ENCODE measurements at places on chromosomes 4 and X.

DNA sequence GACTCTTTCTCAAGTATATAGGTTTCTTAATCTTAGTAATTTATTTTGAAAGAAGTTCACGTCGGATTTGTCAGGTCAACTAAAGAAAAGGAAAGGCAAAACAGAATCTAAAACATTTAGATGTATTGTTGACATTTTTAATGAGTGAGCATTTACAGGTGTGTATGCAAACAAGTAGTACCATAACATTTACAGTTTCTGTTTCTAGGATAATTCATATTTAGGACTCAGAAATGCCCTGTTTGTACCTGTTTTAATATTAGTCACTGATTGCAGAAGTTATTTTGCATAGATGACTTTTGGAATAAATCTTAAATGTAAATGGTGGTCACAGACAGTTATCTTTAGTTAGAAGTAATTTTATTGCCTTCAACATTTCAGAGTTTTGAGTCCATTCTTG is 151.3 kb upstream of the NUDT6 start:
- no peak for DNase-seq

DNA sequence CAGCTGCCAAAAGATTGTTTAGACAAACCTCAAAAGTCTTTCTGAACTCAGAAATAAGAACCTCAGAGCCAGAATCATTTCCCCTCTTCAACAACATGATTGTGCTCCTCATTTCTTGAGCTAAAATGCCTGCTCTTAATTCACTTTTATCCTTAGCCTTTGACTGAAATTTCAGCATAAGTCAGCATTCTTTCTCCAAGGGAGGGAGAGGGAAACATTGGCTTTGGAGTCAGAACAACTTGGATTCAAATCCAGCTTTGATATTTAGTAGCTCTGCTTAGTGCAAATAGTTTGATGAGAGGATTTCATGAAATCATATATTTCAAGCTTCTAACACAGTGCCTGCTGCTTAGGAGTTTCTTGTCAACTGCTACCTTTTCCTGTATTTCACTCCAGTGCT is 484.6 kb upstream of the INTU start:
- no peak for DNase-seq

DNA sequence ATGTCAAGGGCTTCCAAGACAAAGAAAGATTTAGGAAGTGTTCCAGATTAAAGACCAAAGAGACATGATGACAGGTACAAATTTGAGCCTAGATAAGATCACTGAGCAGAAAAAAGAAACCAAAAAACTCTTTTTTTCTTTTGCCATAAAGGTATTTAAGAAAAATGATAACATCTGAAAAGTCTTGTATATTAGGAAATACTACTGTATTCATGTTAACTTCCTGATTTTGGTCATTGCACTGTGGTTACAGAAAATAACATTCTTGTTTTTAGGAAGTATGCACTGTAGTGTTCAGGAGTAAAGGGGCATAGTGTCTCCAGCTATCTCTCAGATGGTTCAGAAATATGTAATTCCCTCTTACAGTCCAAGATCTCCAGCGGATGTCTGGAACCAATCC is 37.1 kb downstream of the RWDD4 start:
- no peak for DNase-seq

- DNase-seq: no peak
These were observed 110.1 kb downstream of the FBXO8 start for GRCh38 chr4:174173360-174173759.

GRCh38 chr4:187910741-187911140 is 84.8 kb upstream of the ZFP42 start:
- no peak for DNase-seq

DNA sequence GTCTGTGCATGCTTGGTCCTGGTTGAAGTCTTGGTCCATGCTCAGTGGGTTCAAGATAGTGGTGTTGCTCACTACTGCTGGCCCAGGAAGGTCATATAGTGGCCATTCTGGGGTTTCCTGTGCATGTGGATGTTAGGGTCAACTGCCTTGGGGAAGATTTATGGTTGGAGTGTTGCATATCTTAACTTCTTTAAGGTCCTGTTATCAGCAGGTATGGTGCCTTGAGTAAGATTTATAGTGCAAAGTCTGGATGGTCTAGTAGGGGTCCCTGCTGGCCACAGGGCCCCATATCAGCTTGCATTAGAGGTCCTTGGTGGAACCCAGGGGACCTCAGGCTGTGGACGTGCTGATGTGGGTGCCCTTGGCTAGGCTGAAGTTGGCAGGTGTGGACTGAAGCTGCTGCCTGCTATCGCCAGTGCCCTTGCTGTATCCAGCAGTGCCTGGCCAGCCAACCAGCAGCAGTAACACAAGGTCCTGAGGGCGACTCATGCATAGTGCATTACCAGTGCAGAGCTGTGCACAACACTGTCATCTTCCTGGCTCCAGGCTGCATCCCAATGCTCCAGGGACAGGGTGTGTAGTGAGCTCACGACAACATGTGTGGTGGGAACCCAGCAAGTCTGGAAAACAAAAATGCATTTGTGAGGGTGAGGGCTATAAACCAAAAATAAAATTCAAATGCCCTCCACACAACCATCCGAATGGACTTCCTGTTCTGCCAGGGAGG is 61.0 kb downstream of the BEX3 start:
- no peak for DNase-seq

- no peak for DNase-seq
These were observed 205.5 kb upstream of the NUDT6 start for GRCh38 chr4:123127875-123128274.

- no peak for DNase-seq
These were observed 314.5 kb upstream of the RASGEF1B start for GRCh38 chr4:81786063-81786763.

DNA sequence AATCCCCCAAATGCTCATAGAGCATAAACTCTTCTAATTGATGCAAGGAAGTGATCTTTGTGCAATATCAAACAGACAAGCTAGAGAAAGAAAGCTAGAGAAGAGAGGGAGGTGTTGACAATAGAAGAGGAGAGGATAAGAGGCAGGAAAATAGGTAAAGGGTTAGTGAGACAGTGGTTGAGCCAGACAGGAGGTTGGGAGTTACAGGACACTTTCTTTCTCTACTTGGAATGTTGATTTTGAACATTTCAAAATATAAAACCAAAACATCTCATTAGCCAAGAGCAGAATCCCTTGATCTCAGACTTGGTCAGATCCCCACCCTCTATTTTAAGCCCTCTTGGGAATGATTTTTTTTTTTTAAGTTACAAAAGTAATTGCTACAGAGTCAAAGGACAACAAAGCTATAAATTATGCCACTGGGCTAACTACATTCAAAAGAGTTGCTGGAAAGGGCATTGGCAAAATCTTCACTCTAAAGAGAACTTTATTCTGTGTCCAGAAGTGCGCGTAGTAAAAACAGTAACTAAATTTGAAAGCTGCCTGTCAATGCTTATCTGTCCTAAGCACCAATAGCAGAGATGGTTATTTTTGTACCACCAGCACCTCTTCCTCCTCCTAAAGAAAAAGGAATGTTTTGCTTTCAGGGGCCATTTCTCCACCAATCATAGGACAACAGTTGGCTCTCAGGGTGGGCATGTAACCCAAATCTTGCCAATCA is 133.8 kb downstream of the PDGFC start:
- DNase-seq: no peak

- DNase-seq: no peak
These were observed 40.8 kb downstream of the MGARP start for GRCh38 chr4:139239127-139239772.

GRCh38 chrX:46628460-46629371 is 55.2 kb downstream of the CHST7 start:
- DNase-seq: no peak

GRCh38 chr4:5467111-5467510 is 241.2 kb downstream of the EVC2 start:
- no peak for DNase-seq

GRCh38 chr4:154984616-154985015 is 203.5 kb downstream of the RBM46 start:
- no peak for DNase-seq

DNA sequence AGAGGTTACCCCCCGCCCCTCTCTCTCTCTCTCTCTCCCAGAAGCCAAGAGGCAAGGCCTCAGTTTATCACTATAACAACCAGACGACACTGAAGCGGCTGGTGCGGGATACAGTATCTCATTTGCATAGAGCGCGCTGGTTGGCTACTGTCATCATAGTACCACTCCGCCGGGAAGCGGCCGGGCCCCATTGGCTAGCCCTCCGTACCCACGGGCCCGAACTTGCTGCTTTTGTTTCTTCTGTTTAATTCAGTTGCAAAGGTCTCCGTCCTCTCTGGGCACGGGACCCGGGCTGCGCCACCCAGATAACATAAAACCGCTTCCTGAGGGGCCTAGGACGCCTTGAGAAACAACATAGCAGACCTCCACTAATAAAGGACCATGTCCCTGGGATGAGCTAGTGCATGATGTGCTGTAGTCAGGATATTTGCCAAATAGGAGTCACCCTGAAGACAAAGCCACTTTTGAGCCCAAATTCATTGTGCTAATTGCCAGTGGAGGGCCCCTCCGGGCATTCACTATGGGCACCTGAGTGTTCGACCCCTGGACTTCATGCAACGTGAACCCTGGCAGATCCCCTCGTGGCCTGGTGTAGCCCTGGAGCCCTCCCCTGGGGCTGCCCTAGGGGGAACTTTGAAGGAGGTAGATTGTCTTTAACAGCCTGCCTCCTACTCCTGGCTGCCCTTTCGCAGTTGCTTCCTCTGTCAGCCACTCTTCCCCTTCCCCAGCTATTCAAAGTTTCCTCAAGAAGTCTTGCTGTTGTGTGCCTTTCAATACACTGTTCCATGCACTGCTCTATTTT is at the start of gene PCYT1B:
Gene PCYT1B (minus strand): TSS at position 91 of the 802 bp plus-strand sequence. CDS start 242 bp downstream, outside the sequence.
- no peak for DNase-seq

DNA sequence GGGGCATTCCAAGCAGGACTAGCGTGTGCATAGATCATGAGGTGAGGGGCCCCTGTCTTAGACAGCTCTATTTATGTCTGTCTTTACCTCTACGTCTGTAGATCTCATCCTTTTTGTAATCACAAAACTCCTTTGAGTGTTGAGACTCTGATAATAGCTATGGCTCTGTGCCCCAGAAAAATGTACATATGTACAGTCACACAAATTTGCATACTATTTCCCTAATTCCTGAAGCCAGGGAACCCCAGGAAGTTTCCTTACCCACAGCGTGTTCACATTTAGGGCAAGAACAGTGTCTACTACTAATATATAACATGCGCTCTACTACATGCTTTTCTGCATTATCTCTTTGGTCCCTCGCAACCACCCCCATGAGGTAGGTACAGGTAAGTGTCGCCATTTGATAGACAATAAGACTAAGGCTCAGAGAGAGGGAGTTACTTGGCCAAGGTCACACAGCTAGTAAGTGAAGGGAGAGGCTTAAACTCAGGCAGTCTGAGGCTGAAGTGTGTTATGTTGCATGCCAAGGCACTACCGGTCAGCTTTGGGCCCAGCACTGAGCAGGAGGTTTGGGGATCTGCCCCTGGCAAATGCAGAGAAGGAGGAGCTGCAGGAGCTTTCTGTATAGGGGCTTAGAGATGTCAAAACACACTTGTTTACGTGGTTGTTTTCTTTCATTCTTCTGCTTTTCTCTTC is 21.0 kb upstream of the CITED1 start:
- DNase-seq: no peak

- DNase-seq: no peak
These were observed 341 bp upstream of the PRPS2 start for GRCh38 chrX:12790885-12791256.

- no peak for DNase-seq
These were observed 91.1 kb upstream of the KIT start for GRCh38 chr4:54566608-54567007.

- no peak for DNase-seq
These were observed 52.3 kb downstream of the KIAA0232 start for GRCh38 chr4:6834867-6835266.

GRCh38 chrX:17535229-17535628 is 160.2 kb downstream of the NHS start:
- DNase-seq: no peak

DNA sequence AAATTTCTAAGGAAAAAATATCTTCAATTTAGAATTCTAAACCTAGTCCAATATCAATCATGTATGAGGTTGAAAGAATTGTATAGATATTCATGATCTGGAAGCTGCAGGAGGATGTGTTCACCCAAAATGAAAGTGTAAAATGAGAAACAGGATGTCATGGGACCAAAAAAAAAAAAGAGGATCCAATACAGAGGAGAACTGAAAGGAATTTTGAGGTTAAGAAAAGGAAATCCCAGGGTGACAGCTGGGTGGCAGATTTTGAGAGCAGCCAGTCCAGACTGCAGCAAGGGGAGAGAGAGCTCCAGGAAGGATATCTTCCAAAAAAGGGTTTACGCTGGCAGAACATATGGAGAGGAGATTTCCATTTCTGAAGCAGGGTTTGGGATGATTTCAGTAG is 38.9 kb downstream of the TLR10 start:
- DNase-seq: no peak

- DNase-seq: no peak
These were observed 1.4 kb upstream of the PHF8 start for GRCh38 chrX:54045563-54046228.

DNA sequence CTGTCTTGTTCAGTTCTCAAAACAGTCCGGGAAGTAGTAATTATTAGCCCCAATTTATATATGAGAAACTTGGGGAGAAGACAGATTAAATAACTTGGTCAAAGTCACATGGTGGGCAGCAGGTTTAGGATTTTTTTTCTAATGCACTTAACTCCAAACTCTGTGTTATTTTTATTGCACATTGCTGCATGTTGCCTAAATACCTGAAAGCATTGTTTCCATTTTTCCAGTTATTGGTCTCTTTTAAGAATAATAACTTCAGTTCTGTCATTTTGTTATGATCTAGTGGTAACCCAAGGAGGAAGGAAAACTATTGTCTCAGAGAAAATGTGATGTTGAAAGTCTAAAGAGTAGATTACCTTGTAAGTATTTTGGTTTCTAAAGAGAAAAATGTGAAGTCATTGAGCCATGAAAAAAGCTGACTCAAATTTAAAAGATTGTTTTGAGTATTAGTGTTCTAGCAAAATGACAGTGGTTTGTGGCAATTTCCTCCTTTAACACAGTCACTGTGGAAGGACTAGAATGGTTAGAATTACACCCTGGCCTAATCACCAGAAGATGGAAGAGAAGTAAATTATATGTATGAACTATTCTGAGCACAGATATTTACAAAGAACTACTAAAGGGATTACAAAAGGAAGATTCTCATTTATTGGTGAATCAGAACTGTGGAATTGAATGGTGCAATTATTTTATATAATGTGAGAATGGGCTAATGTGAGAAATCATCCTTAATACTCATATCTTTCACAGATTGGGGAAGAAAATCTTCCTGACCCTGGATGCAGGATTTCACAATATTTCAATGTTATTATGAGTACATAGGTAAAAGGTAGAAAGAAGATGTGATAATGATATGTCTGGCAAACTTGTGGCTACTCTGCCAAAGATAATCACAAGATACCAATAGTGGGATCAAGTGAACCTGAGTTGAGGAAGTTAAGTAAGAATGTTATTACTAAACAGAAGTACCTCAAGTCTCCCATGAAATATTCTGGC is 21.7 kb upstream of the CXCL8 start:
- DNase-seq: no peak

DNA sequence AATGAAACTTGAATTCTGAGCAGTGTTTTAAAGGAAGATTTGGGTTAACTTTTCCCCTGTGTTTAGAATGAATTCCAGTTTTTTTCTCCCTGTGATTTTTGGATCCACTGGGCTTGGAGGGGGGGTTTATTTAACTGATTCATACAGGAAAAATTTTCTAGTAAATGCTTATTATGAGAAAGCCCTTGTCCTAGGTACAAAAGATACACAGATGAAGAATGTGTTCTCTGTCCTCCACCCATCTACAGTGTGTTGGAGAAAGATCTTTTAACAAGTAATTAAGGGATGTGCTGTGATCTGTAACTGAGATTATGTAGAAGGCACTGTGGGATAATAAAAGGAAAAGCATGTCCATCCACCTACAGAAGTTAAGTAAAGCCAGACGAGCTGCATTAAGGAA is 103.9 kb downstream of the STIM2 start:
- no peak for DNase-seq

GRCh38 chr4:30616942-30617646 is 103.1 kb upstream of the PCDH7 start:
- no peak for DNase-seq

Data from vagina (tissue), 2 donors.